Gastroesophageal sphincter (tissue), 4 donors: ENCODE measurements at places on chromosomes 7 and 10. TPM values are rescaled to one million over a fixed set of nuclear protein-coding genes. Genes with fewer than 3 reads are reported as not detected.

The PPP1R3C gene
- total RNA-seq, result 162 TPM

The PURB gene
- total RNA-seq, result 54.3 TPM

The CPXM2 gene
- total RNA-seq, result 80.9 TPM

The MYL10 gene
- not detected for total RNA-seq

The ST8SIA6 gene
- total RNA-seq, result 1.5 TPM

The MMP21 gene
- total RNA-seq, result 0.81 TPM

The BMI1 gene
- total RNA-seq, result 86.9 TPM

The UFSP1 gene
- 5.4 TPM for total RNA-seq

The HTR7 gene
- total RNA-seq, result 0.19 TPM

The FKBP6 gene
- total RNA-seq, result not detected

The OR13A1 gene
- not detected for total RNA-seq

The TFR2 gene
- total RNA-seq, result not detected

The CCNY gene
- 44.8 TPM for total RNA-seq

The SPDYE1 gene
- not detected for total RNA-seq

The FAM25A gene
- not detected for total RNA-seq

The WNT2 gene
- total RNA-seq, result not detected

The GPR158 gene
- 0.07 TPM for total RNA-seq

The TDRD1 gene
- total RNA-seq, result not detected

The ATG9B gene
- total RNA-seq, result 0.15 TPM

The TMEM168 gene
- total RNA-seq, result 23.7 TPM

The WDFY4 gene
- total RNA-seq, result 5.1 TPM

The DGKI gene
- total RNA-seq, result 0.27 TPM

The KNDC1 gene
- total RNA-seq, result 1.0 TPM

The TSPAN15 gene
- 66.7 TPM for total RNA-seq

The ARHGAP12 gene
- total RNA-seq, result 43.1 TPM

The GRID2IP gene
- not detected for total RNA-seq

The ACHE gene
- 1.0 TPM for total RNA-seq

The BMPER gene
- 1.7 TPM for total RNA-seq
